ENCODE measurements at places on chromosomes 6 and 20.

DNA sequence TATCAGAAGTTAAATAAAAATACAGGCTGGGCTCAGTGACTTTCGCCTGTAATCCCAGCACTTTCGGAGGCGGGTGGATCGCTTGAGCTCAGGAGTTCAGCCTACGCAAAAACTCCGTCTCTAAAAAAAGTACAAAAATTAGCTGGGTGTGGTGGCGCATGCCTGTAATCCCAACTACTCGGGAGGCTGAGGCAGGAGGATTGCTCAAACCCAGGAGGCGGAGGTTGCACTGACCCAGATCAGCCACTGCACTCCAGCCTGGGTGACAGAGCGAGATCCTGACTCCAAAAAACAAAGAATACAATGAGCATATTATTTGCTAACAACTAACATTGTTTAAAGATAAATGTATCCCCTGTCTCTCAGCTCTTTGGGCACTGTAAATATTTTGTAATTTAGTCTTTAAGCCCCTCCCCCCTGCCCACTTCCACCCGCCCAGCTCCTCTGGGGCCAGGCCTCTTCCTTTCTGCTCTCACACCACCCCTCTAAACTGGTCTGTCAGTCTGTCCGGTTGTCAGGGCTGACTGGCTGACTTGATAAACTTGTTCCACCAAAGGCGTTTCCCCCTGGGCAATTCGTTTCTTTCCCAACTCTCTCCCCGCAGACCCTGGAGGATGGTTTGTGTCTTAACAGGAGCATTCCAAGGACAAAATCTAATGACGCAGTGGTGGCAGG is 62.4 kb upstream of the QKI start:
- DNase-seq = no peak

DNA sequence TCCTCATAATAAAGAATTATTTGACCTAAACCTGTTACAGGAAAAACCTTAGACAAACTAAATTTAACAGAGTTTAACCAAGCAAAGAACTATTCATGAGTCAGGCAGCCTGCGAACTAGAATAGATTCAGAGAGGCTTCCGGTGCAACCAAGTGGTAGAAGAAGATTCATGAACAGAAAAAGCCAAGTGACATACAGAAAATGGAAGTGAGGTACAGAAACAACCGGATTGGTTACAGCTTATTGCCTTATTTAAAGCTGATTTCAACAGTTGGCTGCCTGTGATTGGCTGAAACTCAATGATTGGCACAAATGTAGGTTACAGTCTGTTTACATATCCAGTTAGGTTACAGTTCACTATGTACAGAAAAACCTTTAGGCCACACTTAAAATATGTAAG is 10.1 kb downstream of the PPP1R3G start:
- DNase-seq = no peak

GRCh38 chr6:161344626-161345025 is 70.8 kb upstream of the AGPAT4 start:
- DNase-seq = no peak

- no peak for DNase-seq
Observed at GRCh38 chr6:41429506-41430504, 94.4 kb downstream of the NCR2 start.

DNA sequence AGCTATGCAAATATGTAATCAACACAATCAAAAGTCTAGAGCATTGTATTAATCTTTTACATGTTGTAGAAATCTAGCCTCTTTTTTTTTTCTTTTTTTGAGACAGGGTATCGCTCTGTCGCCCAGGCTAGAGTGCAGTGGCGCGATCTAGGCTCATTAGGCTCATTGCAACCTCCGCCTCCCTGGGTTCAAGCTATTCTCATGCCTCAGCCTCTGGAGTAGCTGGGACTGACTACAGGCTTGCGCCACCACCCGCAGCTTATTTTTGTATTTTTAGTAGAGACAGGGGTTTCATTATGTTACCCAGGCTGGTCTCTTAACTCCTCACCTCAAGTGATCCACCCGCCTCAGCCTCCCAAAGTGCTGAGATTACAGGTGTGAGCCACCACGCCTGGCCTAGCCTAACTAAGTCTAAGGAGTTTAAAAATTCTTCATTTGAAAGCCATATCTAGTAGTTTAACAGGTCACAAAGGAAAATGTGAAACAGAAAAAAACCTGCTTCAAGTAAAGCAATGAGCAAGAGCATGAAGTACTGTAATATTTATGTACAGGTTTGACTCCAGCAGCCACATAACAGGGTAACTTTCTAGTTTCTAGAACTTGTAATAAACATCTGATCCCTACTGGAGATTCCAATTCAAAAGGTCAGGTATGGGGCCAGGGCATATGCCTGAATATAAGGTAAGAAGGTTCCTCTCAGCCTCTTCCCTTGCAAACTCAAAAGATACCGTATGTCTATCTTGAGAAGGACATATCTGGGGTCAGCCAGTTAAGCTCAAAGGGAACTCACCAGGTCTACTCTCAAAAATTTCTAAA is 4.4 kb downstream of the CPNE1 start:
- DNase-seq = no peak

DNA sequence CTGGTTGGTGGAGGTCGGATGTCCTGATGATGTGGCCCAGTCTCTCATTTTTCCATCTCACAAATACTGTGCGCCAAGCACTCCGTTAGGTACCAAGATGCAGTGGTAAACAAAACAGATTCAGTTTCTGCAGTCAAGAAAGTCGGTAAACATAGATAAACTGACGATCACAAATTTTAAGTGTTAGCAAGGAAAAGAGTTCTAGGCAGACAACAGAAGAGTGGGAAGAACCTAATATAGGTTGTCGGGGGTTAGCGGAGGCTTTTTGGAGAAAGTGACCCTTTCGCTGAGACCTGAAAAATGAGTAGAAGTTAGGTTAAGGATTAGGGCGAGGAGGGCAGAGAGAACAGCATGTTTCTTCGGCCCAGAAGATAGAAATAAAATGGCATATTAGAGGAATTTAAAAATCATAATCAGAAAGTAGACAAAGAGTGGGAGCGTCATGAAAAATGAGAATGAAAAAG is 514 bp downstream of the ORC3 start:
- DNase-seq = no peak

- no peak for DNase-seq
Observed at GRCh38 chr6:127776320-127776719, 124.5 kb downstream of the THEMIS start.

DNA sequence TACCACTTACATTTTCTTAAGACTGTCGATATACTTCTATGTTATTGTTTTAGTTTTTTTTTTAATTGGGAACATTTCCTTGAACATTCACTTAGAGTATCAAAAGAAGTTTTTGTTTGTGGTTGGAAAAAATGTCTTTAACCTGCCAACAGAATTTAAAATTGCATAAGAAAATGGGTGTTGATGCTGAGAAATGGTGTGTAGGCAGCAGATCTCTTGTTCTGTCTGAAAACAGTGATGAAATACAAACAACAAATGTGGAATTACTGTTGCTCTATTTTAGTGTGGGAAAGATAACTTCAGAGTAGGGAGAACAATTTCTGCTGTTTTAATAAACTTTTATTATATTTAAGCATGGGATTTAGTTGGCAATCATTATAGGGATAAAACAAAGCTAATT is 293.5 kb downstream of the CDKAL1 start:
- DNase-seq = no peak

GRCh38 chr6:167351656-167352345 is 26.9 kb downstream of the TTLL2 start:
- DNase-seq = no peak

GRCh38 chr6:63844287-63844686 is 208.7 kb downstream of the PHF3 start:
- DNase-seq = no peak

DNA sequence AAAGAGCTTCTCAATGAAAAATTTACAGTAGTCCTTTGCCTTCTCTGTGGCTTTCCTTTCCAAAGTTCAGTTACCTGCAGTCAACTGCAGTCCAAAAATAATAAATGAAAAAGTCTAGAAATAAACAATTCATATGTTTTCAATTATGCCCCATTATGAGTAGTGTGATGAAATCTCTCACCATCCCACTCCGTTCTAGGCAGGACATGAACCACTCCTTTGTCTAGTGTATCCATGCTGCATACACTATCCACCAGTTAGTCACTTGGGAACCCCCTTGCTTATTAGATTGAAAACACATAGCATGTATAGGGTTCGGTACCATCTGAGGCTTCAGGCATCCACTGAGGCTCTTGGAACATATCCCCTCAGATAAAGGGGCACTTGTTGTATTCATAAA is 80.6 kb upstream of the EYA4 start:
- DNase-seq = no peak

DNA sequence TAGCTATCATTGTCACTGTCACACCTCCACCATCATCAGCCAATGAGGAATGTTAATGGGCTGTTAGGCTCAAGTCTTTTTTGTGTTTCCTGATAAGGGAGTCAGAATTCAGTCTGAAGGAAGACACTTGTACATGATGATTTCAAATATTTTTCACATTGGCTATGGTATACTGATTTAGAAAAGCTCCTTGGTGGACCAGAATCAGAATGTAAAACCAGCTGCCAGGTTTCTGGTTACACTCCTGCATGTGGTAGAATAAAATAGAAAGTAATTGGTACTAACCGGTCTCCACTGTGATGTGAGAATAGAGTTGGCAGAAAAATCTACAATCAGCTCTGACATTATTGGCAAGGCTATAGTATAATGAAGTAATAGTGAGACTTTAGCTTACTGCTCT is 10.7 kb downstream of the COL9A1 start:
- DNase-seq = no peak

DNA sequence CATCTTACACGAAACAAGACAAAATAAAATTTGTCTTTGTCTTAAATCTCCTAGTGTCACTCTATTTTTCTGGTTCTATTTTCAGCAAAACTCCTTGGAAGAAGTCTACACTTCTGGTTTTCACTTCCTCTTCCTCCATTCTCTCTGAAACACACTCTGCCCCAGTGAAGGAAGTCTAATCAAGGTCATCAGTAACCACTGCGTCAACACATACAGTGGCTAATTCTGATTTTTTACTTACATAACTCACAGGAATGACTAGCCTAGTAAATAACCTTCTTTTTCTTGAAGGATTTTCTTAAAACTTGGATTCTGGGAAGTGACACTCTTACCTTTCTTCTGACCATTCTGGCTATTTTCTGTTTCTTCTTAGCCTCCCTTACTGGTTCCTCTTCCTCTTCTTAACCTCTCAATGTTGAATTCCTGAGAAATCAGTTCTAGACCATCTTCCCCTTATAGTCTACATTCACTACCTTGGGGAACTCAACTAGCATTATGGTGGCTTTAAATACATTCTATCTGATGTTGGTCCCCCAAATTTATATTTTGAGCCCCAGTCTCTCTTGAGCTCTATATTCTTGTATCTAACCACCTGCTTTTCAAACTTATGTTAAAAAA is 37.5 kb downstream of the AIG1 start:
- no peak for DNase-seq

- no peak for DNase-seq
Observed at GRCh38 chr20:19380211-19380610, 167.8 kb downstream of the SLC24A3 start.

GRCh38 chr6:141309295-141309694 is 823.4 kb upstream of the GJE1 start:
- no peak for DNase-seq

GRCh38 chr20:53842301-53843099 is 227.9 kb downstream of the BCAS1 start:
- no peak for DNase-seq

DNA sequence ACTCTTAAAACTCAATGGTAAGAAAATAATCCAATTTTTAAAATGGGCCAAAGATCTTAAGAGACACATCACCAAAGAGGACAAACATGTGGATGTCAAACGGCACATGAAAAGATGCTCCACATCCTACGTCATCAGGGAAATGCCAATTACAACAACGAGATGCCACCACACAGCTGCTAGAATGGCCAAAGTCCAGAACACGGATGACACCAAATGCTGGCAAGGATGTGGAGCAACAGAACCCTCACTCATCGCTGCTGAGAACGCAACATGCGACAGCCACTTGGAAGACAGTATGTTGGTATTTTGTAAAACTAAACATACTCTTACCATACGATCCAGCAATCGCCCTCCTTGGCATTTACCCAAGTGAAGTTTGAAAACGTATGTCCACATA is 132.8 kb upstream of the CDH4 start:
- DNase-seq = no peak

DNA sequence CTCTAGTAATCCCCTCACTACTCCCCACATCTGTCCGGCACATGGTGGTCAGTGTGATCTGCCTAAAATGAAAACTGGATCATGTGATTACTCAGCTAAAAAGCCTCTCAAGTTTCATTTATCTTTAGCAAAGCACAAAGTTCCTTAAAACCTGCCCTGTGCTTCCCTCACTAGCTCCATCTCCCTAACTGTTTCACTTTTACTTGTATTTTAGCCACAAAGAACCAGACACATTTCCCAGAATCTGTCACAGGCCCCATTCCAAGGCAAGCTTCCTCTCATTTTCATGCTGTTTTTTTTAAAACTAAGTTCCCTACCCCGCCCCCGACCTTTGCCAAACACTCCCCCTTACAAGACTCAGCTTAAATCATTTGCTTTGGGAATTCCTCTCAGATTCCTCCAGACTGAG is 8.9 kb upstream of the IGF2R start:
- no peak for DNase-seq

- no peak for DNase-seq
Observed at GRCh38 chr6:42251911-42252637, 34.4 kb upstream of the MRPS10 start.

- DNase-seq = no peak
Observed at GRCh38 chr6:107638493-107638892, 148.6 kb downstream of the SOBP start.

DNA sequence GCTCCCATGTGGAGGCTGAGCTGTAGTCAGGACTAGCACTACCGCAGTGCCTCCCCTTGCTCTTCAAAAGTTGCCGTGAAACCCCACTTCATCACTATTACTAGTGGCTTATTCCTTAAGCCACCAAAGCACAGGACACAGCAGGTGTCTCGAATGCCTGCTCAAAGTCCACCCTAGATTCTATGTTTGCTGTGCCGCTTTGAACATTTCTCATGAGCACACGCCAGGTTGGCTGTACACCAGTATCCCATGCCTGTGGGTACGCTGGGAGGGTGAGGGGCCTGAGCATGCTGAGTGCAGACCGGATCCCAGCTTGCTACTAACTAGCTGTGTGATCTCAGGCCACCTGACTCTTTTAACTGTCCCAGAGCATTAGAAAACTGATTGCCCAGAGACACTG is 335.8 kb upstream of the QKI start:
- no peak for DNase-seq

DNA sequence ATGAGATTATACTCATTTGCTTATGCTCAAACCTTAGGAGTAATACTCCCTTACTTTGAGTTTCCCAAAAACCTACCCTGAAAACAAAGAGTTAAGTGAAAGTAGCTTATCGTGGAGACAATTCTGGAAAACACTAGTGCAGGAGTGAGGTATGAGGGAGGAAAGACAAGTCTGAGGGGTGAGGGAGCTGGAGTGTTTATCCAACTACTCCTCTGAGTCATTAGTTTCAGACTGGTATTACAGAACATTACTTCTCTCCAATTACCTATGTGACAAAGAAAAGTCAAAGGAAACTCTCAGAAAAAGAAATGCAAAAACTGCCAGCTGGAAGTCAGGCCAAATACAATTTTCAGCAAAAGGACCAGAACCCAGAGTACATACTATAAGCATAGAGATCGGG is 171.1 kb upstream of the SPTLC3 start:
- DNase-seq = no peak
